ENCODE measurements at places on chromosomes 12 and 14.
A peak's percentile ranks its signal among the peaks of the same experiment; 100 is the strongest.

DNA sequence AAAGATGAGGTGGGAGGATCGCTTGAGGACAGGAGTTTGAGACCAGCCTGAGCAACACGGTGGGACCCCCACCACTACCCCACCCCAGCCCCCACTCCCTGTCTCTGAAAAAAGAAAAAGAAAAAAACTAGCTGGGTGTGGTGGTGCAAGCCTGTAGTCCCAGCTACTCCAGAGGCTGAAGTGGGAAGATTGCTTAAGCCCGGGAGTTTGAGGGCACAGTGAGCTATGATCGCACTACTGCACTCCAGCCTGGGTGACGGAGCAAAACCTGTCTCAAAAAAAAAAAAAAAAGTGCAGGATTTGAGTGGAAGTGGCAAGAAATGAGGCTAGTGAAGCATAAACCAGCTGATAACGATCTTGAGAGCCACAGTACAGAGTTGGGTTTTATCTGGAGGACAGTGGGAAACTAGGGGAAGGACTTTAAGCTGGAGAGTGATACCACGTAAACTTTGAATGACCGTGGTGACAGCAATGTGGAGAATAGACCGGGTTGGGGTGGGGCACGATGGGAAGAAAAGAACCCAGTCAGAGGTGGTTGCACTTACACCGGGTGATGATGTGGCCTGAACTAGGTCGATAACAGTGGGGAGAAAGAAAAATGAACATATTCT is 85.3 kb downstream of the TMEM260 start:
- no peak for DNase-seq

GRCh38 chr12:91968777-91969171 is 176.9 kb downstream of the BTG1 start:
- no peak for DNase-seq

DNA sequence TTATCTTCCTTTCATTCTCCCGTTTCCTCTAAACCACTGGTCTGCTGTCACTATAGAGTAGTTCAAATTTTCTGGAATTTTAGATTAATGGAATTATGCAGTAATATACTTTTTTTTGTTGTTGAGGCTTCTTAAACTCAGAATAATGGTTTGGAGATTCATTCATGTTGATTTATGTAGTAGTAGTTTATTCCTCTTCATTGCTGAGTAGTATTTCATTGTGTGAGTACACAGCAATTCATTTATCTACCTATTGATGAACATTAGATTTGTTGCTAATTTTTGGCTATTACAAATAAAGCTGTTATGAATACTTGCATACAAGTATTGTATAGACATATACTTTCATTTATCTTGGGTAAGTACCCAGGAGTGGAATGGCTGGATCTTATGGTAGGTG is 7.2 kb downstream of the RASSF8 start:
- no peak for DNase-seq

DNA sequence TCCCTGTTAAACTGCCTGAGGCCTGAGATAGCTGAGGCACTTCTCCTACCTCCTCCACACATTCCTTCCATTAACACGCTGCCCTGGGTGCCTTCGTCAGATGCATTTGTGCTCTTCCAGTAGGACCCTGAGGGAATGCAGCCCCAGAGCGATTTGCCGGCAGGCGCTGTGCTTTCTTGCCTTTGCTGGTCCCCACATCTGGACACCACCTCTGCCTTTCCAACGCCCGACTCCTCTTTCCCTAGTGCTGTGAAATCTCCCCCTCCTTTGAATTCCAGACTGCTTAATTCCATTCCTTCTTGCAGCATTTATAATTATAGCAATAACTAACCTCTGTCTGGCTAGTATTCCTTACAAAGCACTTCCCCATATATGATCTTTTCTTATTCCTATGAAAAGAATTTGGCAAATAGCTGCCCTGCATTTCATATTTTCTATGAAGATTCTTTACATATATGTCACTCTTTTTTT is 88.4 kb downstream of the C12orf75 start:
- DNase-seq: peak; percentile 52

DNA sequence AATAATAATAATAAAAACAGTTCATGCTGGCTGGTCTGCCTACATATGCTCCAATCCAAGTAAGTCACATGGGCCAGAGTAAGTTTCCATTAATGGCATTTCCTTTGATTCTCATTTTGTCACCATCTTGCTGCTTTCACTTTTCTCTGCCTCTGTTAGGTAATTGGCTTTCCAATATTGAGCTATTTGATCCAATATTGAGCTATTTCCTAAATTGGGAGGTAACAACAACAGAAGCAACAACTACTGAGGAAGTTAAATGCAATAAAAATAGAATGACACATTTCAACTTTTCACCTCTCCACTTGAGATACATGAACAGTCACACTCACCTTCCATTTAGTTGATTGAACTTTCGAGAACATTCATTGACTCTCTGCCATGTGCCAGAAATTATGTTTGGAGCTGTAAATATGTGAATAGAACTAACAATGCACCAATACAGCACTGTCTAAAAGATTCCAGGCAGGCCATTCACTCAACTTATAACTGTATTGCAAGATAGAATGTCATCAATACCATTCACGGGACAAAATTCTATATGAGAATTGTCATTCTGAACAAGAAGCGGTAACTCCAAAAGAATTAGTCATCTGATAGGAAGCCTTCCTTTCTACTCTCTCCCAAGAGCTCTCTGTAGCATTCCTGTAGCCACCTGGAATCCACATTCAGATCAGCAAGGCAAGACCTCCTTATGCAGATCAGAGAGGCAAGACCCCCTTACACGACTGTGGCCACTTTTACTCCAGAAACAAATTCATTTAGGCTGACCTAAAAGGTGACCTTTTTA is 136.4 kb downstream of the PHLDA1 start:
- no peak for DNase-seq

DNA sequence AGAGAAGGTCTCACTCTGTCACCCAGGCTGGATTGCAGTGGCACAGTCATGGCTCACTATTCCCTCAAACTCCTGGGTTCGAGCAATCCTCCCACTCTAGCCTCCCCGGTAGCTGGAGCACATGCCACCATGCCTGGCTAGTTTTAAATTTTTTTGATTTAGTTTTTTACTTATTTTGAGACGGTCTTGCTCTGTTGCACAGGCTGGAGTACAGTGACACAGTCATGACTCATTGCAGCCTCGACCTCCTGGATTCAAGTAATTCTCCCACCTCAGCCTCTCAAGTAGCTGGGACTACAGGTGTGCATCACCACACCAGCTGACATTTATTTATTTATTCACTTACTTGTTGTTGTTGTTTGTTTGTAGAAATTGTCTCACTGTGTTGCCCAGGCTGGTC is 22.2 kb upstream of the DIP2B start:
- no peak for DNase-seq

- DNase-seq: no peak
Observed at GRCh38 chr12:52004042-52004648, 2.6 kb upstream of the TAMALIN start.

GRCh38 chr12:116855744-116856470 is 25.3 kb downstream of the HRK start:
- no peak for DNase-seq

- no peak for DNase-seq
Observed at GRCh38 chr12:6855322-6855721, 3.4 kb downstream of the USP5 start.

GRCh38 chr12:109715310-109716091 is 1.9 kb downstream of the FAM222A start:
- no peak for DNase-seq

DNA sequence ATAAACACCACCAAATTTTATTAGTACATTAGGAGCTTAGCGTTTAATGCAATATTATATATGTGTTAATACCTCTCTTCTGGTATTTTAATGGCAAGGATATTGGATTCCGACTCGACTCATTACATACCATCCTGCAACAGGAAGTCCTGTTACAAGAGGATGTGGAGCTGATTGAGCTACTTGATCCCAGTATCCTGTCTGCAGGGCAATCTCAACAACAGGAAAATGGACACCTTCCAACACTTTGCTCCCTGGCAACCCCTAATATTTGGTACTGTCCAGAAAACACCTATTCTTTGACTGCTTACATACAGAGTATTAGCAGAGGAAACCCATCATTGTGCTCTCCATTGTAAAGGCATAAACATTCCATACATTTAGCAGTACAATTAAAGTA is 45.2 kb downstream of the VEZT start:
- no peak for DNase-seq

DNA sequence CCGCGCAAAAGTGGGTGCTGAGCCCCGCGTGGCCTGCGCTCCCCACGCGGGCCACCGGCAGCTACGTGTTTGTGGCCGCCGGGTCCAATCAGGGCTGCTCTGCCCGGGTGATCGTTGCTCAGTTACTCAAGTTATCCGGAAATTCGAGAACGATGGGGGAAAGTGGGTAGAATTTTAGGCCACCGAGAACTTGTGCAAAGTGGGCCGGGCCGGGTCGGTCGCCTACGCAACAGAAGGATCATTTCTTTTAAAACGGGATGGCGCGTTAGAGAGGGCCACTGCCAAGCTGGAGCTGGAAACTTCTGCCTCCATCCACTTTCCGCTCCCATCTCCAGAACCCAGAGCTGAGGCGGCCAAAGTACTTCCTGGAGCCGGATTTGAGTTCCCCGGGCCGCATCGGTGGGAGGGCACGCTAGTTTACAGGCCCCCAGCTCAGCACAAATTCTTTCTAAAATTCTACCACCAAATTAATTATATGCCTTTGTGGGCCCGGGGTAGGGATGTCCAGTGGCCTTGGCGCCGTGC is 3.5 kb downstream of the RFX4 start:
- DNase-seq: no peak

DNA sequence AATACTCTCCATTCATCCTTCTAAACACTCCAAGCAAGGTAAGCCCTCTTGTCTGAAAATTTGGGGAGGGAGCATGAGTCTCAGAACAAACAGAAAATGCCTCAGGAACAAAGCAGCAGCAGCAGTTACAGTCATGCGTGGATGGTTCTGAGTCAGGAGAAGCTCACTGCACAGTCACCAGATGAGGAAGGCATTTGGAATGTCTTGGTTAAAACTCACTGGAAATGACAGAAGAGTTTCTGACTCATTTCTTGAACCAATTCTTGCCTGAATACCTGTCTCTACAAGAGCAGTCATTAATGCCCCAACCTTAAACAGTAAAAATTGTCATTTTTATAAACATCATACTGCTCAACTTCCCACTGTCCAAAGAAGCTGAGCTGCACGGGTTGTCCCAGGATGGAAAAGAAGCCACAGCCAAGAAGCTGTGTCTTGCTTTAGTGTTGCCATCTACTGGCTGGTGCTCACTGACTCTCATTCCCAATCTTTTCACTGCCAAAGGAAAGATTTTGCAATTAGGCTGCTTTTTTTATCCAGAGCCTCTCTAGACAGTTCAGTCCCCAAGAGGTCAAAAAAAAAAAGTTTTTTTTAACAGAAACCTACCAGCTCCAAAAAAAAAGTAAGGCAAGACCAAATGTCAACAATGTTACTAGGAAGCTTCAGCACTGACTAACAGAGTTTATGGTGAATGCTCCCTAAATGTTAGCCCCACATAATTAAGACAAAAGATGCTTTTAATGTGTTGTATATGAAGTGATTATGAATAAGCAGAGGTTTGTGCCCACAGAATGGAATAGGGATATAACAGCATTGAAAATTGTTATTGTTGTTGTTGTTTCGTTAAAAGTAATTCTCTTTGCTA is 40.4 kb downstream of the KICS2 start:
- peak; percentile 88 for DNase-seq

DNA sequence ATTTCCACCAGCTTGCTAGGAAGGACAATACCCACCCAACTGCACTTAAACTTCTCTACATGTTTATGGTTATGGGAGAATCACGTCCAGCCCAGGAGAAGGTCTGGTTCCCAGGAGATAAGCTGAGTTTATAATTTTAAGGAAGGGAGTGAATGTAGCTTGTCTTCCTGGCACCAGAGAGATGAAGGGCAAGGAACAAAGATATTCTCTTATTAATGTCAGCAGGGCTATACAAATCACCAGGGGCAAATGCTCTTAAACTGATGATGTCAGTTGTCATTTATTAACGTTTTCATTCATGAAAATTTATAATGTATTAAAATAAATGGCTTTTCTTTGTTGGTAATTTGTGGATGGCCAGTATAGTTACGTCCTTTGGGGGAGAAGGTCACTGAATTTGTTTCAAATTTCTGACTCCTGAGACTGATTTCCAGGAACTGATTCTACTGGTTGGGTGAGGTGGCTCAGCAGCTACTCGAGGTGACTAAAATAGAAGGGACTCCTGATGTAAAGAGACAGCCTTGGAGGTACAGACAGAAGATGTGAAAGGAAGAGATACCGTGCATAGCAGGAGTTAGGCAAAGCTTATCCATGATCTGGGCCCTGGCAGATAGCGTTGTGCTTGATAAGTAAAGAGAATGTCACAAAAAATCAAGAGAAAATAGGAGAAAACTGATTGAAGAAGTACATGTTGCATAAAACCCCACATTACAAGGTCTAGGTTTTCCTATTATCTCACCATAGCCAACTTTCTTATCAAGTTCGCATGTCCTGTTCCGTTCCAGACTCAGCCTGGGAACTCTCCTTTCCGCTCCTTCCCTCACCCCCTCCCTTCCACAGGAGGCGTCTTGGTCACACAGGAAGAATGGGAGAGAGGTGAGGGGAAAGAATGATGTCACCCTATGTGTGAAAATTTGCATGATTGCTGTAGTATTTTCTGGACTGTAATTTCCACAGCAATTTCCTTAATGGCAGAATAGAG is 367.1 kb upstream of the FAR2 start:
- DNase-seq: no peak
